MG63 (cell line): ENCODE measurements at places on chromosomes 1 and 21. TPM values are rescaled to one million over a fixed set of nuclear protein-coding genes. Genes with fewer than 3 reads are reported as not detected.

GRCh38 chr21:27823652-27824201 is 856.8 kb upstream of the ADAMTS5 start:
- no peak for DNase-seq

DNA sequence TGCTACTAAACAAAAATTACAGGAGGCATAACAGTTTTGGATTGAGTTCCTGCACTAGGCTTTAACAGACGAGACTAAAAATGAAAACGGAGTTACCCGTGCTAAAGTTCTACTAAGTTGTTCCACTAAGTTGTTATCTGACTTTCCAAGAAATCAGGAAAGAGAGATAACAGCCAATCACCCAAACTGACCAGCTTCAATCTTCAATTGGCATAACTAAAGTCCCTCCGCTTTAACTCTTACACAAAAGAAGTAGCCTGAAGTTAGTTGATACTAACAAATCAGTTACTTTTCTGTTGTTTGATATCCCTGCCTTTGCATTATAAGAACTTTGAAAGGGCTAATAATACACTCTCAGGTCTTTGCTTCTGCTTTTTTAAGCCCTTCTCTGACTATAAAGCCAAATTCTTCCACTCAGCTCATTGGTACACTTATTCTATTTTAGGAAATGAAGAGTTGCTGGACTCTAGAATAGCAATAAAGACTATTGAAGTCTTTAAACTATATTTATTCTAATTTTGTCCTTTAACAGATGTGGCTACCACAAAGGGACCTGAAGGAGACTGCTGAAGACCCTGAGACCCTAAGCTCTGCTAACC is 61.3 kb downstream of the TESK2 start:
- no peak for DNase-seq

- no peak for DNase-seq
These were observed 572.1 kb downstream of the DPYD start for GRCh38 chr1:97348599-97349265.

- peak; percentile 48 for DNase-seq
These were observed 803 bp downstream of the COP1 start for GRCh38 chr1:176206006-176206960.

Gene FCRL2
- not detected in 2 replicates for total RNA-seq

Gene KLF18
- not detected in 2 replicates for total RNA-seq

Gene PRDM16
- 0.95 TPM in 1 of 2 replicates, not detected in the other for total RNA-seq
